ENCODE measurements at places on chromosomes 16 and 17.

GRCh38 chr16:129075-129474, 9.4 kb downstream of the NPRL3 start:
- DNase-seq, result no peak

DNA sequence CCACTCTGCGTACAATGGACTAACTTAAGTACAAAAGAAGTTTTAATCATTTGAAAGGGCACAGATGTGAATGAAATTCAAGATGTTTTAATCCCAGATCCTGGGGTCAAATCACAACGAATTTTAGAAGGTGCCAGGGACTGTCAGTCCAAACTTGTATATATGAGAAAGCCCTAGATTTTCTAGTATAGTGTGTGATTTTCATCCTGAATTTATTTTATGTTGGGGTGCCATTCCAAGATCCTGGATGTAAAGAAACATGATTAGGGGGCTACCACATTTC, 64.3 kb downstream of the TUBD1 start:
- DNase-seq, result no peak

DNA sequence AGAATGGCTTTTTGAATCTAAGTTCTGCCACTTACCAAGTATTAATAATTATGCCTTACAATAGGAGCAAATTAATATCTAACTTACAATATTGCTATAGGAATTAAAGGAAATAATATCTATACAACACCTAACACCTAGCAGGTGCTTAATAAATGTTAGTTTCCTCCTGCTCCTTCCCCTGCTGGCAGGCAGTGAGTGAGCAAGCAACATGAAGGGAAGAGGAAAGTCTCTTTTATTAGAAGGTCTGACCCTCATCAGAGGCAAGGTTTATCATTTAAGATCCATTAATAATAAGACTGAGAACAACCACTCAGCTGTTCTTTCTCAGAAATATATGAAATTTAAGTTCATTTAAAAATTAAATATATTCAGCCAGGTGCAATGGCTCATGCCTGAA, 6.7 kb upstream of the DYNC1LI2 start:
- no peak for DNase-seq

DNA sequence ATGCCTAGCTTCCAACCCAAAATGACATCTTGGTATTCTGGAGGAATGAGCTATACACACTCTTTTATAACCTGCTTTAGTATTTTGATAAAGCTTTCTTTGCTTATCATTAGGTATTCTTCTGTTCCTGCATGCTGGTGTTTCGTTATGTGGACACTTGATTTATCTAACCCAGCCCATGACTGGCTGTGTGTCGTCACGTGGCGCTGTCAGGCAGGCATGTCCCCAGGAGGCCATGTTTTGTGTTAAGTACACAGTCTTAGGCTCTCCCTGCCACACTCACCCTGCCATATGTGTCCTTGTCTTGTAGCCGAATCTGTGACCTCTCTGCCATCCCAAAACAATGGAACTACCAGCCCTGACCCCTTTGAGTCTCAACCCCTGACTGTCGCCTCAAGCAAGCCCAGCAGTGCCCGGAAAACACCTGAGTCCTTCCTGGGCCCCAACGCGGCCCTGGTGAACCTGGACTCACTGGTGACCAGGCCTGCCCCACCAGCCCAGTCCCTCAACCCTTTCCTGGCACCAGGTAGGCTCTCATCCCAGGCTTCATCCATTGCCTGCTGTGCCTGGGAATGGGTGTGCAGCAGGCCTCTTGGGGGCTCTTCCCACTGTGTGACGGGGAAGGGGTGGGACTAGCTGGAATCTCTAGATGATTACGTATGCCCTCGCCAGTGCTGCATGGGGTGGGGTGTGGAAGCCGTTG, 30.8 kb downstream of the B9D1 start:
- no peak for DNase-seq
